Epithelial cell of esophagus (primary cell): ENCODE measurements at places on chromosomes 7 and 10.
A peak's percentile ranks its signal among the peaks of the same experiment; 100 is the strongest.

- DNase-seq: no peak
Measured at GRCh38 chr7:32871624-32872371, 19.8 kb downstream of the KBTBD2 start.

- DNase-seq: peak; percentile 77
Measured at GRCh38 chr7:1059200-1060091, 15.1 kb downstream of the GPR146 start.

GRCh38 chr7:158910254-158911053 is 54.1 kb downstream of the DYNC2I1 start:
- DNase-seq: no peak

DNA sequence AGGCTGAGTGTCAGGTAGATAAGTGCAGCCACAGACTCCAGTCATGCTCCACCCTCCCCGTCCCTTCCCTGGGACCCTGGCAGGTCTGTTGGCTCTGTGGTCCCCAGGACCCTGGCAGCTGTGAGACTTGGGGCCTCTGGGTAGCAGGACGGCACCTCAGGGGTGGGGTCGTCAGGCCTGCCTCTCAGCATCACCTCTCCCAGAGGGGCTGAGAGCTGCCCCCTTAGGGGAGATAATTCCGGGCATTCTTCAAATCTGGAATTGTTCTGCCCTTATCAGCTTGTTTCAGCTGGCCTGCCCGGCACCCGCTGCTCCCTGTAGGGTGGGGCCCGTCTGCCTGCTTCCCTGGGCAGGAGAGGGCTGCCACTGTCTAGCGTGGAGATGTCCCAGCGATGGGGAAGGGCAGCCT is 23.3 kb downstream of the PODXL start:
- DNase-seq: no peak

DNA sequence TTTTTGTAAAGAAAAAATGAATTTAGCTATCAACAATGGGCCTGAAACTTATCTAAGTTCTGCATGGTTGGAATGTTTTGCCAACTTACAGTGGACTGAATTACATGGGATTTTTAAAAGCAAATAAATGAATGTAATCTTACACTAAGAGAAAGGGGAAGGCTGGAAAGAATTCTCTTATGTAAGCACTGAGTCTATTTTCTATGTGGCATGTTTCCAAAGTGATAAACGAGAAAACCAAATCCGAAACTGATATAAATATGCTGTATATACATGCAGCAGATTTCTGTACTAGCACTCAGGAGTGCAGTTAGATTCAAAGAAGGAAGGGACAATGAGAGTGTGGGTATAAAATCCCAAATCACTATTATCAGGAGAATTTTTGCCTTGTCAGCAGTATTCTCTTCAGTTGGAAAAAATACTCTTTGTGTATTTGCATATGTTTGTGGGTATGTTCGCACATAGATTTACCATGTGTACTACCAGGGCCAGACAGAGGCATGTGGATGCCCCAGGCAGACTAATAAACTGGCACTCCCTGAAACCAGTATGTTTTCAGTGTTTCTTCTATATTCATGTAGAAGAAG is 334.3 kb upstream of the SEMA3D start:
- no peak for DNase-seq

- DNase-seq: no peak
Measured at GRCh38 chr7:158706273-158706704, 1.7 kb upstream of the NCAPG2 start.

DNA sequence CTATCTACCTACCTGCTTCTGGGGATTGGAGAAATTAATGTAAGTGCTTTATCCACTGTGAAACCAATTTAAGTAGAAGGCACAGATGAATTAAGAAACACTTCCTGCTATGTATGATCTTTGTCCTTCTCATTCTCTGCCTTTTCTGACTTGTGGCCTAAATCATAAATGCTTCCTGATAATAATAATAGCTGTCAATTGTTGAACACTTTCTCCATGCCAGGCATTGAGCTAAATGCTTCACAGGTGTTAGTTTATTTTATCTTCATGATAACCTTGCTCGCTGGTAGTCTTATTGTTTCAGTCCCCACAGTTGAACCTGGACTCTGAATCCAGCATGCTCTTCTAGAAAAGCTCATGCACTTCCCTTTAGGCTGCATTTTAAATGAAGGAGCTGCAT is 75.4 kb downstream of the CHN2 start:
- DNase-seq: no peak

- no peak for DNase-seq
Measured at GRCh38 chr7:134933460-134934068, 52.7 kb upstream of the AGBL3 start.

DNA sequence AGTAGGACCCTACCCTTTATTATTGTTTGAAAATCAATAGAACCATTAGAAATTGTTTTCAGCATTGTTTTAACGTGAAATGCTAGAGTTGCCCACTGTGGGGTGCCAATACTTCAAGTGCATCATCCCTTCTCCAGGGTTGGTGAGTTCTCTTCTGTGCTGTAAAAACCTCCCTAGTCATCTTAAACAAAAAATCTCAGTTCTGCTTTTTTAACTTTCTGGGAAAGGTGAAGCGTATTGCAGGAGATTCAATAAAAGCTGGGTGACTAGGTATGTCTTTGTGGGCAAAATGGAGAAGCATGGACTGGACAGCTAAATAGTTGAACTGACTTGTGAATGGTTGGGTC is 699.1 kb downstream of the SUGCT start:
- DNase-seq: peak; percentile 36

DNA sequence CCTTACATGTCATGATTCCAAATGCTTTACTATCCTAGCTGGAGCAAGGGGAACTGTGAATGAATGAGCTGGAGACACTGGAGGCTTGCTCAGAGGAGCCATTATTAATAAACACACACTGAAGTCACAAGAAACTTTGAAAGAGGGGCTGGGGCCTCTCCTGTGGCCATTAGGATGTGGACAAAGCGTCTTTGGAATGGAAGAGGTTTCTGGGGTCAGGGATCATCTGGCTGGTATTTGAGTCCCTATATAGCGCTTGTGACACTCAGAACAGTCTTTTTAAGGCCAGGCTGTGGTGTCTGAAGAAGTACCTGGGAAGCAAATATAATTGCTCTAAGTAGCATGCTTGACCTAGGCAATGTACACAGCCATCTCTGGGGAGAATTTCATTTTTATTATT is 193.0 kb downstream of the JCAD start:
- DNase-seq: no peak

DNA sequence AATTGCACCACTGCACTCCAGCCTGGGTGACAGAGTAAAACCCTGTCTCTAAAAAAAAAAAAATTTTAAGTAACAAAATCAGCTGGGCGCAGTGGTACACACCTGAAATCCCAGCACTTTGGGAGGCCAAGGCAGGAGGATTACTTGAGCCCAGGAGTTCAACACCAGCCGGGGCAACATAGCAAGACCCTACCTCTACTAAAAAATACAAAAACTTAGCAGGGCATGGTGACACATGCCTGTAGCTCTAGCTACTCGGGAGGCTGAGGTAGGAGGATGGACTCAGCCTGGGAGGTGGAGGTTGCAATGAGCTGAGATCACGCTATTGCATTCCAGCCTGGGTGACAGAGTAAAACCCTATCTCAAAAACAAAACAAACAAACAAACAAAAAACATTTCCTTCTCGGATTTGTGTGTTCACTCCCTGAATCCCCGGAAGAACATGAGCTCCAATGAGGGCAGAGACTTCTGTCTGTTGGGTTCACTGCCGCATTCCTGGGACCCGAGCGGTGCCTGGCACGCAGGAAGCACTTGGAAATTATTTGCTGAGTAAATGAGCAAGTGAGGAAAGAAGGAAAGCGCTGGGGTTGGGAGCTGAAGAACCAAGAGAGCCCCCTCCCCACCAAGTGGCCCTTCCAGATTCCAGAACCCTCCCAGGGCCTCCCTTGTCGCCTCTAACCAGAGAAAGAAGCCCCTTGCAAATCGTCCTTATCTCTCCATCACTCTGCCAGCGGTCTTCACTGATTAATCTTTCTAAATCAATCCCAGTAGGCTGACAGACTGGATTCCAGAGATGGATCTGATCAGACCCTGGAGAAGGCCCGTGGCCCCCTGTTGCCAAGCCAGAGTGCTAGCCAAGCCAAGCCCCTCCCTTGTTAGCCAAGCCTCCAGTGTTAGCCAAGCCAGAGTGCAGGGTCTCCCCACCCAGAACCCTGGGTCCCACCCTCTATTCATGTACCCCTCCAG is 6.2 kb downstream of the TNRC18 start:
- DNase-seq: no peak

GRCh38 chr7:131222171-131222570 is 105.5 kb upstream of the MKLN1 start:
- DNase-seq: no peak

DNA sequence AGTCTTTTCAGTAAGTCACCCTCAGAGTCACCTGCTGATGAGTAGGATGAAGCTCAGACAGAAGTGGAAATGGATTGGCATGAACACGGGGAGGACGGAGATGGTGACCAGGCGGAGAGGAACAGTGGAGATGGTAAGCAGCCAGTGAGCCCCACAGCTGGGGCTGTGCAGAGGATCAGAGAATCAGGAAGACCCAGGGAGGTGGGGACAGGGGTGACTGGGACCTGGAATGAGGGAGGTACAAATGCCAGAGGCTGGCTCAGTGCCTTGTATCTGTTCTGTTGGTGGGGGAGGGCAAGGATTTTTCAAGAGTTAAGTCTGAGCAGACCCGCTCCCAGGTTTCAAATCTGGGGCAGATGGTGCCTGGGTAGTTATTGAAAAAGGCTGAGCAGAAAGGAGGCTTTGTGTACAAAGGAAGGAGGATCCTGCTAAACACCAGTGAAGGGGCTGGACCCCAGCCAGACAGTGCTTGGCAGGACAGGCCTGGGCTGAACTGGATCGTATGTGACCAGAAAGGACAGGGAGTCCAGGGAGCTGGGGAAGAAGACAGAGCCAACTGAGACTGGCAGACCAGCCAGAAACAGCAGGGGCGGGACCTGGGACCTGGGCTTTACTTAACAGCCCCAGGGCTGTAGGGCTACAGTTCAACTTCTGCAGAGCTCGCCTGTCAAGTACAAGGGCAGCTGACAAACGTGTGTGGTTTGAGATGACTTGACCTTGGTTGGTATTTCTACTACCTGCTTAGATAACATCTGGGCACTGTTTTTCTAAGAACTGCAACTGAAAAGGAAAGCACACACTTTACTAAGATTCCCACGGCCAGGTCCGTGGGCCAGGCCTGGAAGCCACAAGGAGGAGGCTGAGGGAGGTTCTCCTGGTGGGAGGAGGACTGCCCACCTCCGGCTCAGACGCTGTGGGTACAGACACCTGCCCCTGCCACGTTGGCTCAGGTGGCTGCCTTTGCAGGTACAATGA is 13.2 kb upstream of the FRMPD2 start:
- DNase-seq: no peak

DNA sequence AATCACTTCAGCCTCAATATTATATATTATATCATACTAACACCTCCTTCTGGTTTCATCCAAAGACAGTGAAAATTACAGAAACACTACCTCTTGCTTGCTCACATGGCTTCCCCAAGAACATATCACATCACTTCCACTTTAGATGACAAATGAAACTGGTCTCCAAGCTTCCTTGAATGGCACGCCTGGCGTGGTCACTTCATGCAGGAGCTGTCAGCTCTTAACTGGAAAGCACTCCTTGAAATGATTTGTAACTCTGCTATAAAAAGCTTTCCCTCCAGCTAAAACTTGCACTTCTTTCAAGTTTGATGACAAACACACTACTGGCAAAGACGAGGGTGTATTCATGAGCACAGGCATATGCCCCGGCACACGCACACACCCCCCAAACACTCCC is 84.1 kb upstream of the INHBA start:
- DNase-seq: peak; percentile 8

- no peak for DNase-seq
Measured at GRCh38 chr7:11193888-11194287, 220.2 kb downstream of the PHF14 start.

DNA sequence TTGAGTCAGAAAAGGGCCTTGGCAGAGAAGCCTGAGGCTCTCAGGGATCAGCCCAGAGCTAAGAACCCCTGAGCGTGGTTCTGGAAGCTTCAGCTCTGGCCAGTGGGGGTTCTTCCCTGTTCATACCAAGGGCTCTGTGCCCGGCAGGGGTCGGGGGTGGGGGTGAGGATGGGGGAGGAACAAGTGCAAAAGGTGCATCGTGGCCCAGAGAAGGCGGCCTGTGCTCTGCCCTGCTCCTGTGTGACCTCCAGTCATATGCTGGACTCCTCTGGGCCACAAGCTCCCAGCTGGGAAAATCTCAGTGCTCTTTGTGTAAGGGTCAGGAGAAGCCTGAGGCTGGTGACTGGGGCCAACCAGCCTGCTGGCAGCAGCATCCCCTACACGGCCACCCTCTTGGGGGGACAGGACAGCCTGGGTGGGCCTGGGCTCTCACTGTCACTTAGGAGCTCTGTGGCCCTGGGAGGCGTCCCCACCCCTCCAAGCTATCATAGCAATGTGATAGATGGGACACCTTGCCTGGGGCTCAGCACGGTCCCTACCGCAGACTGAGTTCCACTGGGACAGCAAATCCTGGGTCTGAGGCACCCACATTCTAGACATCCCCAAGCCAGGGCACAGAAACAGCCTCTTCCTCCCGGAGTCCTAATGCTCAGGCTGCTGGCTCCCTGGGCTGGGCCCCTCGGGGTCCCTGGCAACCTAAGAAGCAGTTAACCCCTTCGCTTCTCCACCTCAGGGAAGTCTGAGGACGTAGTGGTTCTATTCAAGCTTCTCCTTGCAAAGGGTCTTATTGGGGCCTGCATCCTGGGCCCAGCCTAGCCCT is 2.5 kb downstream of the MMRN2 start:
- DNase-seq: no peak

DNA sequence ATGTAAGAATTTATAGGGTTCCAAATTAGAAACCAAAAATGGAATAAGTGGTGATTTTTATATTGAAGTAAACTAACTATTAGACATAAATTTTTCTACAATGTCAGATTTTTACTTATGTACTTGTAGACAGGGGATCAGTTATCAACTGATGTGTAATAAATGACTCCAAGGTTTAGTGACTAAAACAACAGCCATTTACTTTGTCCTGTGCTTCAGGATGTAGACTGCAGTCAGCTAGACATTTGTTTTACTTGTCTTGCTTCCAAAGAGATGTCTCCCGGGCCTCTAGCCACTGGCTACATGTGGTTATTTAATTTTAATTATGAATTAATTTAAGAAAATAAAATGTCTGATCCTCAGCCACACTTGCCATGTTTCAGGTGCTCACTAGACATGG is 249.7 kb upstream of the IGFBP3 start:
- DNase-seq: no peak

DNA sequence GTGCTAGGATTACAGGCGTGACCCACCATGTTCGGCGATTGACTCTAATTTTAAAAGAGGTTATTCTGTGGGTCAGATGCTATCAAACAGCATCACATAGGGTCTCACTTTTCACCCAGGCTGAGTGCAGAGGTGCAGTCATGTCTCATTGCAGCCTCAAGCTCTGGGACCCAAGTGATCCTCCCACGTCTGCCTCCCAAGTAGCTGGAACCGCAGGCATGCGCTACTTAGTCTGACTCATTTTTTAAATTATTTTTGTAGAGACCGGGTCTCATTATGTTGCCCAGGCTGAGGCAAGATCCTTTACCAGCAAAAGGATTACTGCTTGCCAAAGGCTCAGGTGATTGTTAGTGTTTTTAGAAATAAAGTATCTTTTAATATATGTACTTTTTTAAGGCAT is 42.9 kb upstream of the STOX1 start:
- DNase-seq: no peak

GRCh38 chr10:129131457-129132132 is 335.4 kb upstream of the MGMT start:
- no peak for DNase-seq

GRCh38 chr10:3647074-3647473 is 137.9 kb downstream of the KLF6 start:
- DNase-seq: no peak
